ENCODE measurements at places on chromosomes 6 and 20. TPM values are rescaled to one million over a fixed set of nuclear protein-coding genes. Genes with fewer than 3 reads are reported as not detected.

DNA sequence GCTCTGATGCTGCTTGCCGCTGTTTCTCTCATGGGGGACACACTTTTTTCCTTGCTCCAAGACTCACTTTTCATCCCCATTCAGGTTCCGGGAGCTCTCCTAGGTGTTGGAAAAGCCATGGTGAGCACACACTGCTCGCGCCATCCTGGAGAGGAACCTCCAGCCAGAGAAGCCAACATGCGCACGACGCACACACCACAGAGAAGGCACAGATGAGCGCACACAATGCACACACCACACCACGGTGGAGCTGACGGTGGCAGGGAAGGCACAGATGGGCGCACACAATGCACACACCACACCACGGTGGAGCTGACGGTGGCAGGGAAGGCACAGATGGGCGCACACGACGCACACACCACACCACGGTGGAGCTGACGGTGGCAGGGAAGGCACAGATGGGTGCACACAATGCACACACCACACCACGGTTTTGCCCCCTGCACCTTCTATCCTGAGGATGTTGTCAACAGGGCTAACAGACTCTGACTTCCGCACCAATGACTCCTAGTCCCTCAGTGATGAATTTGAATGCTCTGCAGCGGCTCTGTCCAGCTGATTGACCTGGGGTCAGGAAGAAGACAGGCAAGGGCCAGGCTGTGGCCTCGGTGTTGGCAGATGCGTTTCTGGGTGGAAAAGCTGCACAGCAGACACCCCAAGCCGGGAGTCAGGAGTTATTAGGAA, 154.7 kb downstream of the ERMARD start:
- H3K36me3 ChIP-seq: no peaks in the 10 kb centered on the region
- no peaks in the 10 kb centered on the region for H3K27me3 ChIP-seq
- no peak overlapping the region for H3K27ac ChIP-seq
- no peak overlapping the region for H3K4me3 ChIP-seq
- H3K4me1 ChIP-seq: no peaks in the 10 kb centered on the region

GRCh38 chr6:117352466-117353081, 73.2 kb downstream of the ROS1 start:
- DNase-seq: no peak
- no peaks in the 10 kb centered on the region for H3K27me3 ChIP-seq
- peaks cover 16% of the 10 kb centered on the region for H3K4me1 ChIP-seq
- no peaks in the 10 kb centered on the region for H3K36me3 ChIP-seq
- H3K4me3 ChIP-seq: no peak overlapping the region

DNA sequence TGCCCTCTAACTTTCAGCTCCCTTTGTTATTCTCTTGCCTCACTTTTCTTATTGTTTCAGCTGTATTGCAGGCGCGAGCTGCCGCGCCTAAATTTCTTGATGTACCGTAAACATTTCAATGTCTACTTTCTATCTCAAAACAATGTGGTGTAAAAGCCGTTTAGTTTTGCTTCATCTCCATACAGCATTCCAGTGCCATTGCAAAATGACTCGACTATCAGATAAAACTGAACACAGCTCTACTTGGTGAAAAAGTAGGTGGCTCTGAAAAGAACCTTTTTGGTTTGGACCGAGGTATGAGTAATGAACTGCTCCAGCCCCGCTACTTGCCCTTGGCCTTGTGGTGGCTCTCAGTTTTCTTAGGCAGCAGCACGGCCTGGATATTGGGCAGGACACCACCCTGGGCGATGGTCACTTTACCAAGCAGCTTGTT, 74.6 kb downstream of the OR2B2 start:
- peak overlapping the region; percentile 87 for H3K27ac ChIP-seq
- no peaks in the 10 kb centered on the region for H3K27me3 ChIP-seq
- DNase-seq: no peak
- H3K4me3 ChIP-seq: peak overlapping the region; percentile 79

SLC35F1 gene
- polyA plus RNA-seq: 5.1 TPM
